ENCODE measurements at places on chromosomes 6 and 20. TPM values are rescaled to one million over a fixed set of nuclear protein-coding genes. Genes with fewer than 3 reads are reported as not detected.
A peak's percentile ranks its signal among the peaks of the same experiment; 100 is the strongest.

CCM2L gene
- total RNA-seq = 1.5 TPM

- H3K4me1 ChIP-seq = peaks cover 19% of the 10 kb centered on the region
- H3K36me3 ChIP-seq = peaks cover 19% of the 10 kb centered on the region
- no peak overlapping the region for H3K4me3 ChIP-seq
- H3K27me3 ChIP-seq = no peaks in the 10 kb centered on the region
These were observed 7.2 kb downstream of the E2F3 start for GRCh38 chr6:20408851-20409250.

PPP1R3G gene
- not detected for total RNA-seq

GRCh38 chr6:143698759-143699429 lies 21.1 kb downstream of the PHACTR2 start:
- H3K27ac ChIP-seq = no peak overlapping the region
- DNase-seq = no peak
- peaks cover 59% of the 10 kb centered on the region for H3K4me1 ChIP-seq
- peaks cover 6% of the 10 kb centered on the region for H3K36me3 ChIP-seq
- no peaks in the 10 kb centered on the region for H3K27me3 ChIP-seq

FILIP1 gene
- 0.73 TPM for total RNA-seq

- H3K27me3 ChIP-seq = peaks cover 15% of the 10 kb centered on the region
- DNase-seq = no peak
- no peak overlapping the region for H3K4me3 ChIP-seq
- no peaks in the 10 kb centered on the region for H3K36me3 ChIP-seq
- peak overlapping the region; percentile 24 for H3K27ac ChIP-seq
These were observed 43.5 kb upstream of the EPB41L1 start for GRCh38 chr20:36110994-36111393.

GRCh38 chr6:50819904-50820868 lies 1.5 kb downstream of the TFAP2B start:
- no peak for DNase-seq
- peaks cover 21% of the 10 kb centered on the region for H3K4me1 ChIP-seq
- peaks cover 95% of the 10 kb centered on the region for H3K27me3 ChIP-seq

- no peak overlapping the region for H3K27ac ChIP-seq
- peaks cover 15% of the 10 kb centered on the region for H3K4me1 ChIP-seq
- H3K36me3 ChIP-seq = peaks cover 4% of the 10 kb centered on the region
- no peak overlapping the region for H3K4me3 ChIP-seq
These were observed 91.7 kb upstream of the MAP3K4 start for GRCh38 chr6:160899671-160900430.

DNA sequence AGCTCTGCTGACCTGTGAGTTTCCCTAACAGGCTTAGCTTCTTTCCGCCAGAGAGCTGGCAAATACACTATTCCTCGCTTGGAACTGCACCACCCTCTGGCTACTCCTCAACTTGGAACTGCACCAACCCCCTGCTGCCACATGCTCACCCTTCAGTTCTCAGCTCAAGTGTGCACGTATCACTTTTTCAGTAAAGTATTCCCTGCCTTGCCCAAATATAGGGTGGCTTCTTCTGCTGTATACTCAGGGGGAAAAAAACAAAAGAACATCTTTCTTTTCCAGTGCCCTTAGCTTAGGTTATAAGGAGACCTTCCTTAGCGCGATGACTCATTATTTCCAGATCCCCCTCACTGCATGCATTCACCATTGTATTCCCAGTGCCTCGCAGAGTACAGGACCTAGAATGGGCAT lies 21.2 kb downstream of the GNAS-AS1 start:
- peaks cover 6% of the 10 kb centered on the region for H3K27me3 ChIP-seq
- H3K4me3 ChIP-seq = no peak overlapping the region
- H3K4me1 ChIP-seq = no peaks in the 10 kb centered on the region
- H3K36me3 ChIP-seq = peaks cover 3% of the 10 kb centered on the region
- no peak overlapping the region for H3K27ac ChIP-seq
- DNase-seq = no peak

DNA sequence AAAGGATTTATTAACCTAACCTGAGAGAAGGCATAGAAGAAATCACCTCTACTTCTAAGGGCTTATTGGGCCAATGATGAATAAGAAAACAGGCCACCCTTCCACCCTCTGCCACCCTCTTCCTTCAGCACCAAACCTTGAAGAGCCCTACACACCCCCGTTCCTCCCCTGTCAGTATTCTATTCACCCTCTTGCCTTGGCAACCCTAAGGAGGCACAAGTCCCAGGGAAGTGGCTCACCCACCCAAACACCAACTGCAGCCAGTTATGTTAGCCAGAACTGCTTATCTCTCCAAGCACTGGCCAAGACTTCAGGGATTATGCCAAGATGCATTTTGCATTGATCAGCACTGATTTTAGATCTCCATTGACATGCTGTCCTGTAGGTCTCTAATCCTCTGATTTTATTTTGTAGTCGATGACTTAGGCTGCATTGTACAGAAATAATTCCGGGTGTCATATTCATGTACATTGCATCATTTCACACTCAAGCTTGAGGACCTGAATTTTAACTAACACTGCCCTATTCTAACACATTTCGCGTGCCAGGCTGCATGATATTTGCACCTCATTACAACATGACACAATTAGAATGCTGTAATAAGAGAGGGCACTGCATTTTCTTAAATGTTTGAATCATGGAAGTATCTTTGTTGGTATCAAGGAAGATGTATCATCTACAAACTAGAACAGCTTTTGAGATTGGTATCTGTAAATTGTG lies 15.7 kb downstream of the CNKSR3 start:
- H3K27ac ChIP-seq = no peak overlapping the region
- H3K4me1 ChIP-seq = no peaks in the 10 kb centered on the region
- DNase-seq = no peak
- no peak overlapping the region for H3K4me3 ChIP-seq
- peaks cover 3% of the 10 kb centered on the region for H3K36me3 ChIP-seq
- H3K27me3 ChIP-seq = no peaks in the 10 kb centered on the region

DNA sequence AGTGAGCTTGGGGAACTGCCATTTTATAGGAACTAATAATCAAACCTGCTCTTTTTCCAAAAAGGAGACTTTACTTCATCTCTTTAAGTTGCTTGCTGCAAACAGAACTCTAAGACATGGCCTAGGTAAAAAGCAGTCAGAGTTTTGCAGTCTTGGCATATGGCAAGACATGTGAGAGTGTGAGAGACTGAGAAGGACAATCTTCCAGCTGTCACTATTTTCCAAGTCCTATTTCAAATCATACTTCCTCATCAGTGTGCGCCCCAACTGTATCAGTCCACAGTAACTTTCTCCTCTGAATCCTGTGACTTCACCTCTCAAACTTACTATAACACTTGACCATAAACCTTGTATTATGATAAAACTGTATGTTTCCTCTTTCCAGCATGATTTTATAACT lies 10.4 kb downstream of the CALHM6 start:
- peaks cover 7% of the 10 kb centered on the region for H3K4me1 ChIP-seq
- no peak overlapping the region for H3K27ac ChIP-seq
- H3K36me3 ChIP-seq = no peaks in the 10 kb centered on the region
- no peak overlapping the region for H3K4me3 ChIP-seq

DNA sequence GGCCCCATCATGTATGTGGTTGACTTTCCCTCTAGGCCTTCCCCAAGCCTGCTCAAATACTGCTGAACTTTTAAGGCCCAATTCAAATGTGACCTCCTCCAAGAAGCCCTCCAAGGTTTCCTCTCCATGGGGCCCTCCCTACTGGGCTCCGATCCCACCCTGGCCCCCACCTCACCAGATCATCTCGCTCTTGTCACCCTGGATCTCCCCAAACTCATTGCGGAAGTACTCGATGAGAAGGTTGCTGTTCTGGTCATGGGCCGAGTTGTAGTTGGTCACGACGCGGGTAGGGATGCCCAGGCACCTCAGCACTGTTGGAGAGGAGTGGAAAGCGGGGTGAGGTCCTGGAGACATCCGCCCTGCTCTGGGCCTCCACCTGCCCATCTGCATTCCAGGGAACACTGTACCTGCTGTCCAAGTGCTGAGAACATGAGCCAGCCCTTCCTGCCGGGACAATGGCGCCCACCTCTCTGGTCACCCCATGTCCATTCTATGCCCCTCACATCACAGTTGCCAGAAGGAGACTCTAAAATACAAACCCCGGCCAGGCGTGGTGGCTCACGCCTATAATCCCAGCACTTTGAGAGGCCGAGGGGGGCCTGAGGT lies 23.1 kb downstream of the TGM2 start:
- no peaks in the 10 kb centered on the region for H3K36me3 ChIP-seq
- H3K4me1 ChIP-seq = peaks cover 11% of the 10 kb centered on the region
- H3K27me3 ChIP-seq = peaks cover 8% of the 10 kb centered on the region
- H3K4me3 ChIP-seq = no peak overlapping the region

GRCh38 chr6:142902636-142903053 lies 42.3 kb downstream of the HIVEP2 start:
- no peaks in the 10 kb centered on the region for H3K27me3 ChIP-seq
- H3K4me3 ChIP-seq = no peak overlapping the region
- DNase-seq = no peak
- peaks cover 34% of the 10 kb centered on the region for H3K4me1 ChIP-seq

HACE1 gene
- total RNA-seq = 23.6 TPM

ROS1 gene
- 0.22 TPM for total RNA-seq

MCHR2 gene
- not detected for total RNA-seq

FAM83D gene
- total RNA-seq = 12.6 TPM

GRCh38 chr6:133880006-133880405 lies 8.9 kb upstream of the TCF21 start:
- no peak for DNase-seq
- H3K36me3 ChIP-seq = no peaks in the 10 kb centered on the region
- H3K27me3 ChIP-seq = peaks cover 35% of the 10 kb centered on the region
- H3K4me1 ChIP-seq = no peaks in the 10 kb centered on the region

GRCh38 chr6:11785774-11786579 lies 7.4 kb upstream of the ADTRP start:
- no peaks in the 10 kb centered on the region for H3K4me1 ChIP-seq
- no peak for DNase-seq
- H3K36me3 ChIP-seq = no peaks in the 10 kb centered on the region
- H3K27ac ChIP-seq = no peak overlapping the region
- no peaks in the 10 kb centered on the region for H3K27me3 ChIP-seq
- no peak overlapping the region for H3K4me3 ChIP-seq

Measured in progenitor cell of endocrine pancreas (in vitro differentiated cells).